ENCODE measurements at places on chromosomes 12 and 14.

DNA sequence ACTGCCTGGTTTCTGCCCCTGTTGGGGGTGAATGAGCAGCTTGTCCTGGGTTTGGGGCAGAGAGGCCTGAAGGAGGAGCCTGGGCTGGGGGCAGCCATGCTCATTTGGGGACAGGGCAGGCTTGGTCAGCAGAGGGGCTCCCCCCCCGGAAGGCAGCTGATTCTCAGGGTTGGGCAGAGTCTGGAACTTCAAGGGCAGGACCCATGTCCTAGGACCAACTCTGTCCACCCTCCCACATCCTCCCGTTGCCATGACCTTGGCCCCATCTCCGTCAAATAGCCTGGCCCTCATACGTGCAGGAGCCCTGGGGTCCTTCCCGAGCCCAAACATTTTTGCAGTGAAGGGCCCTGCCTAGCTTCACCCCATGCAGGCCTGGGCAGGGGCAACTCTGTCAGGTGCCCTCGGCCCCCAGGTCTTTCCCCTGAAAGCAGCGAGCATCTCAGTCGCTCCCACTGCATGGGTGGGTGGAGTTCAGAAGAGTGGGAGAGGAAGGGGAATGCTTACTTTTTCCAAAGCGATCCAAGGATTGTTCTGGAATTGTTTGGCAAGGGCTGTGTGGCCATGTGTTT is 32.6 kb downstream of the TNFAIP2 start:
- DNase-seq = no peak

DNA sequence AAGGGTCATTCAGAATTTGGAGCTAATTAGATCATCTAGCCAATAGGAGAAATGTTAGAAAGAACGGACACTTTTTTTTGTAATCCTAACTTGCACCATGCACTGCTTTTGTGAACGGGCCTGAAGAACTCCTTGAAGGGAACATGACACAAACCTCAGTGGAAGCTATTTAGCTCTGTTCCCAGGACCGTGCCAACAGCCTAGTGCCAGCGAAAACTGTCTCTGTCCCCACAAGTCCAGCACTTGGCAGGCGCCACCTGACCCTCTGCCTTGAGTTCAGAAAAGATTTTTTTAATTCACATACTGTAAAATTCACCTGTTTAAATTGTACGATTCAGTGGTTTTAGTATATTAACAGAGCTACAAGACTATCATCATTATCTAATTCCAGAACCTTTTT is 31.3 kb upstream of the KCNA5 start:
- DNase-seq = no peak

DNA sequence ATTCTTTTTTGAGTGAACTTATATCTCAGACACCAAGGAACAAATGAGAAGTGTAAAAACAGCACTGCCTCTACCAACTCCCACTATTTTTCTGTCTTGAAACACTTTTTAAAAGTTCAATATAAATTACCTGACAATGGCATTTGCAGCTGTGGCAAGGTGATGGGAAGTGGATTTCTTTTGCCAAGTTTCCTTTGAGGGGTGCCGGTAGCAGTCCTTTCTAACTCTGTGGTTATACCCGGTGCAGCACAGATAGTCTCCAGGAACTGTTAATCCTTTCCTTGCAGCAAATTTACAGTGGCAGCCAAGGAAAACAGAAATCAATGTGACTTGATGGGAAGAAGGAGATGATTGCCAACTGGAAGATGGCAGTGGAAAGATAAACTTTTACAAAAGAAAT is 243.7 kb downstream of the BCAT1 start:
- no peak for DNase-seq

DNA sequence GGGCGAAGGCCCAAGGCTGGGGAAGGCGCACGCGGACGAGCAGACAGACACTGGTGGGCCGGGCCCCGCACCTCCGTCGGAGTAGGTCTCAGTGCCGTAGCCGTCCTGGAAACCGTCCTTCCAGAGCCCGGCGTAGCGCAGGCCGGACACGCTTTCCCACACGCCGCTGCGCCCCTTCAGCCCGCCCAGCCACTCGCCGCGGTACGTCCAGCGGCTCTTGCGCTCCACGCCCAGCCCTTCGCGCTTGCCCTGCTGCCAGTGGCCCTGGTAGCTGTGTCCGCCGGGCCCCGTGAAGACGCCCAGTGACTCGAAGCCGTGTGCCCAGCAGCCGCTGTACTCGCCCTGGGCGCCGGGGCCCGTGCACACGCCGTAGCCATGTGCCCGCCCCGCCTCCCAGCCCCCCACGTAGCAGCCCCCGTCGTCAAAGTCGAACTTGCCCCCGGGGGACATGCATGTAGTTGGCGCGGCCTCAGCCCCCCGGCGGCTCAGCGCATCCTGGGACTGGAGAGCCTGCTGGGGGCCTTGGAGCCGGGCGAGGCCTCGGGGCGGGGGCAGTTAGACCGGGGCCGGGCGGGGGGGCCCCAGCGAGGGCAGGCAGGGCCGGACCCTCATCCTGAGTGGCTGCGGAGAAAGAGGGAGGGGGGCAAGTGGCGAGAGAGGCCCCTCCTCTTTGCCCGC is 1.4 kb downstream of the JPH4 start:
- no peak for DNase-seq

- no peak for DNase-seq
Measured at GRCh38 chr14:92945959-92946846, 23.3 kb downstream of the CHGA start.

DNA sequence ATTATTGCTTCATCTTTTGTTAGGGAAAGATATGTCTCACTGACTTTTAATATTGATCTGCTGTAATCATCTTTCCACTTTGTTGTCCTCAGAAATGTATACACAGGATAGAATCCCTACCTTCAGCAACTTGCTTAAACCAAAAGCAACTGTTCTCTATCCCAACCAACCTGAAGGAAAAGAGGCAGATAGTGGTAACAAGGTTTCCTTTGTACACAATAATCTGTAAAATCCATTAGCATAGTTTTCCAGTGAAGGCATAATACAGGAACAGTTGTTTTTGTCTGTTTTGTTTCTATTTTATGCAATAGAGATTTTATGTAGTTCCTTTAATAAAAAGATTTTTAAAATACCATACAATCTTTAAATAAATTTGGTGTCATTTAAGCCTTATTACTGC is 170.5 kb downstream of the PIK3C2G start:
- no peak for DNase-seq

- no peak for DNase-seq
Measured at GRCh38 chr12:55737581-55738122, 5.3 kb upstream of the GDF11 start.
